ENCODE measurements at places on chromosomes 16 and 17.
A peak's percentile ranks its signal among the peaks of the same experiment; 100 is the strongest.

DNA sequence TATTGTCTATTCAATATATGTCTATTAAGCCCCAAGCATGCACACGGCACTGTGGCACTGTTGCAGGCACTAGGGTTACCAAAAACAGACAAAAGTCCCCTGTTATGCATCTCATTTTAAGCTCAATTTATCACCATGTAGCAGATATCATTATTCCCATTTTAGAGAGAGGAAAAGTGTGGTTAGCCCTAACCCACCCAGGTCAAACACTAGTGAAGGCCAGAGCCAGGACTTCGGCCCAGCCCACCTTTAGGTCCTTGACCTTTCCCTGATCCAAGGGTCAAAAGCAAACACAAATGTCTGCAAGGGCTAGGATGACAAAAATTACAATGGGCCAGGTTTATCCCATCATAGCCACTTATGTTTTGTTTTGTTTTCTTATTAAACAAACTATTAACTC lies 130.3 kb upstream of the NUDT7 start:
- DNase-seq: no peak

GRCh38 chr17:78805301-78805700 lies 23.2 kb upstream of the CYTH1 start:
- peak; percentile 76 for DNase-seq

DNA sequence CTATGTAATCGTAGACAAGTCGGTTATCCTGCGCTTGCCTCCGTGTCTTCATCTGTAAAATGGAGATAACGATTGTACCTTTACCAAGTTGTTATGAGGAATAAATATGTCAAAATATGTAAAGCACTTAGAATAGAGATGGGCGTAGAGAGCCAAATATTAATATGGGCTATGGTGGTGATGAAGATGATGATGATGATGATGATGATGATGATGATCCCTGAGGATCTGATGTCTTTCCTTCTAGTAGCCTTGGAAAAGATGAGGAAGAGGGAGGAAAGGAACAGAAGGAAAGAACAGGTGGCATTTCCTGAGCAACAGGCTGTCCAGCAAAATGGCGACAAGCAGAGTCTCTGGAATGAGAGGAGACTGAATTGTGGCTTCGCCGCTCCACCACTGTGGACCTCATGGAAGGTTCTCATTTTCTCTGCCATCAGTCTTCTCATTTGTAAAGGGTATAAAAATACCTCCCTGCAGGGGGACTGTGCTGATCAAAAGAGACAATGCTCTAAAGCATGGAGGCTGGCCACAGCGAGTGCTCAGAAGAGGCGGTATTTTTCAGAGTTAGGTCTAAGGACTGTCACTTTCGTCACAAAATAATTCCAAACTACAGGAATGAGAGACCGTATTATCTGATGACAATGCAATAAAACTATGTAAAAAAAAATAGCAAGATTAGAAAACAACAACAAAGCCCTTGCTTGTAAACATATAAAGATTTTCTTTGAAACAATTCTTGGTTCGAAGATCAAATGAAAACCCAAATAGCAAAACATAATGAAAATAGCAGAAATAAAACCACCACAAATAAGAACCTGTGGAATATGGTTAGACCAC lies 17.2 kb upstream of the RCVRN start:
- DNase-seq: no peak

- DNase-seq: no peak
Observed at GRCh38 chr17:49549691-49550678, 25.7 kb upstream of the NXPH3 start.

- DNase-seq: no peak
Observed at GRCh38 chr16:17691106-17691898, 220.5 kb upstream of the XYLT1 start.

GRCh38 chr17:81821603-81822311 lies 11.3 kb downstream of the MCRIP1 start:
- DNase-seq: no peak

DNA sequence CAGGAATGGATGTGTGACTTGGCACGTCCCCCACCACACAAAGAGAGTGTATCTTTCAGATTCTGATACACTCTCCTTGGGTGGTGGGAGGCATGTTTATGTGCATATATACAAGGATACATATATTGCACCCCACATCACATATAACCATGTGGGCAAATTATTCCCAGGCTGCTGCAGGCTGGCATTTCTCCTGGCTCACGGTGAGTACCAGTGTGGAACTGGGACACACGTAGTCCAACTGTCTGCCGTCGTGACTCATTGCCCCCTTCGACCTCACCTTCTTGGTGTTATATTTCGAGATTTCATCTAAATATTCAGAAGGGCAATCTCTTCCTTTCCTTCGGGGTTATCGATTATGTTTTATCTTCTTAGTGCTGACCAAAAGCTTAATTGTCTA lies 24.4 kb downstream of the ARHGAP44 start:
- DNase-seq: no peak

DNA sequence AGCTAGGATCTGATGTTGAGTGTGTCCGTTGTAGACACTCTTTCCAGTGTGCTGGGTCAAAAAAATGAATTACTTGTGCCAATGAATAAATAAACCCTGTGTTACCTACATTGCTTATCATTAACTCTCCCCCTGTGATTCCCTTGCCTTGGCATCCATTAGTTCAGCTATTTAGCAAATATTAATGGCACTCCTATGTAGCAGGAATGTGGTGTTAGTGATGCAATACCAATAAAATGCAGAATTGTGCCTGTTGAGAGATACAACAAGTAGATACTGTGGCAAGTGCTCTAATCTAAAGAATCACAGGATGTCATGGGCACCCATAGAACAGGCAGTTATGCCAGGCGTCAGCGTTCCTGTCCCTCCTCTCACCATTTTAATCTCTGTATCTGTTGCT lies 343.2 kb downstream of the PMP22 start:
- DNase-seq: no peak

DNA sequence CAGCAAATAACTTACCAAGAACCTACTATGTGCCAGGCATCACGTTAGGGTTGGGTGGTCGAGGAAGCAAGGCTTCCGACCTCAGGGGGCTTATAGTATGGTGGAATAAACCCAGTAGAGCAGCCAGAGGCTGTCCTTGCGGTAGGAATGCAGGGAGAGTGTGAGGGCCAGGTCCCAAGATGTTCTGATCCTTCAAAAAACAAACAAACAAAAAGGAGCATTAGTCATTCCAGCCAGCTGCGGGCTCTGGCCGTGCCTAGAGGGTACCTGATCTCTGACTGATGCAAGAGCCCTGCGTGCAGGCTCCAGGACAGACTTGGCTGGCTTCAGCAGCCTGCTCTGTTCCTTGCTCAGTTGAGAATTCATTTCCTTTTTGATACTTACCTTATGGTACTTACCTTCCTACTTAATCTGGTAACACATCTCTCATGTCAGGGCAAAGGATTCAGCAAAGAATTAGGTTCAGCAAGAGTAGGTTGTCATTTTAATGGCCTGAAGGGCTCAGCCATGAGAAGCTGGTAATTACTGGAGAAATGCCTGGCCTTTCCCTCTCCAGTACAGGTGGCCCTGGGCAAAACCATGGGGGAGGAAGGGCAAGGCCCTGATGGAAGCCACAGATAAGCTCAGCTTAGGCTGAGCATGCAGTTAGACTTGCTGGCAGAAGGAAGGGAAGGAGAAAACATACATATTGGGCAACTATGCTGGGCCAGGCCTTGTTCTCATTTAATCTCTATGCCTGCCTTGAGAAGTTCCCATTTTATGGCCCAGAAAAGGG lies 18.4 kb downstream of the CYB5D2 start:
- DNase-seq: no peak

GRCh38 chr17:35931794-35932425 lies 1.3 kb upstream of the RDM1 start:
- DNase-seq: no peak

GRCh38 chr16:81142864-81143263 lies 46.7 kb upstream of the GCSH start:
- DNase-seq: no peak

GRCh38 chr16:24188751-24189318 lies 67.3 kb upstream of the CACNG3 start:
- no peak for DNase-seq

GRCh38 chr16:49675413-49675812 lies 180.5 kb downstream of the ZNF423 start:
- no peak for DNase-seq

- no peak for DNase-seq
Observed at GRCh38 chr16:51523400-51523799, 372.3 kb upstream of the SALL1 start.

DNA sequence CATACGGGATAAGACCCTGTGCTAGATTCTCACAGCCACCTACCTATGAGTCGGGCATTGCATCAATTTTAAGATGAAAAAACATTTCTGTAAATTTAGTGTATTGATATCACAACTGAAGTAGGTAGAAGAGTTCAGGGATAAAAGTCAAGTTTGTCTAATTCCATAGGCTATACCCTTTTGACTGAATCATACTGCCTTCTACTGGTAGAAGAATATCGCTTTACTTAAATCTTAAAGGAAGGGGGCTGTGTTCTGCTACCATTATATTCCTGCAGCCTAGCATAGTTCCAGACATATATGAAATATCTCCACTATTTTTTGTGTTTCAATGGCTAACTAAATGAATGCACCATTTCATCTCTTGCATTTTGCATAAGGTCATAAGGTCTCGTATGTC lies 1128.6 kb downstream of the CDH8 start:
- DNase-seq: no peak

DNA sequence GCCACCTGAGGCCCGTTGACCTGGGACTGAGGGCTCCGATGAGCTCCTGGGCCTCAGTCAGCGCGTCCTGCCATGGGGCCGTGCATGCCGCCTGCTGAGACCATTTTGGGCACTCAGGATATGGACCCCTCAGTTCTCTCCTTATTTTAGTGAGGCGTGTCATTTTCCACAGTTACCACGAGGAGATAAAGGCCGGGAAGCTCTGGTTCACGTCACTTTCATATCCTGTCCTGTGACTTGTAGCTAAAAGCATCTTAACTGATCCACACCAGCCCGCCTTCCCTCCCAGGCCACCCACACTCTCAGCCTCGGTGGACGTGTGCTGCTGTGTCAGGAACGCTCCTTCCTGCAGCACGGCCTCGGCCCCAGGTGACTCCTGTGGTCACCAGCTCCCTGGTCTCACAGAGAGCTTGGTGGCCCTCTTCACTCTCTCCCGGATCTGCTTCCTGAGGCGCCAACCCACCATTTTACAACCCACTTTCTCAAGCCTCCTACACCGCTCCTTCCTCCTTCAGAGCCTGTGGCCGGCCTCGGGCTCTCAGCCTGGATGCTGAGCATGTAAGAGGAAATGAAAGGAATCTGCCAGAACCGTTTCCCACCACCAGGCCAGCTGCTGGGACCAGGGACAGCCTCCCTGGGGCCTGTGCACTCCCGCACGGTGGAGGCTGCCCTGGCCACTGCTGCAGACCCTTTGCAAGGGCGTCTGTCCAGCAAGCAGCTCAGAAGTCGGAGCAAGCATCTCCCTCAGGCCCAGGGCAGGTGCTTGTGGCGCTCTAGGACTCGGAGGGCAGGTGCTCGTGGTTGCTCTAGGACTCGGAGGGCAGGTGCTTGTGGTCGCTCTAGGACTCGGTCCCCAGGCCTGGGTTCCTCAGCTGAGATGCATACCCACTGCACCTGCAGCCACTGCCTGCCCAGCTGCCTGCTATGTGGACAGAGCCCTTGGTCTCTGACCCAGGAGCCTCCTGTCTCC lies 23.9 kb upstream of the FASN start:
- DNase-seq: no peak

DNA sequence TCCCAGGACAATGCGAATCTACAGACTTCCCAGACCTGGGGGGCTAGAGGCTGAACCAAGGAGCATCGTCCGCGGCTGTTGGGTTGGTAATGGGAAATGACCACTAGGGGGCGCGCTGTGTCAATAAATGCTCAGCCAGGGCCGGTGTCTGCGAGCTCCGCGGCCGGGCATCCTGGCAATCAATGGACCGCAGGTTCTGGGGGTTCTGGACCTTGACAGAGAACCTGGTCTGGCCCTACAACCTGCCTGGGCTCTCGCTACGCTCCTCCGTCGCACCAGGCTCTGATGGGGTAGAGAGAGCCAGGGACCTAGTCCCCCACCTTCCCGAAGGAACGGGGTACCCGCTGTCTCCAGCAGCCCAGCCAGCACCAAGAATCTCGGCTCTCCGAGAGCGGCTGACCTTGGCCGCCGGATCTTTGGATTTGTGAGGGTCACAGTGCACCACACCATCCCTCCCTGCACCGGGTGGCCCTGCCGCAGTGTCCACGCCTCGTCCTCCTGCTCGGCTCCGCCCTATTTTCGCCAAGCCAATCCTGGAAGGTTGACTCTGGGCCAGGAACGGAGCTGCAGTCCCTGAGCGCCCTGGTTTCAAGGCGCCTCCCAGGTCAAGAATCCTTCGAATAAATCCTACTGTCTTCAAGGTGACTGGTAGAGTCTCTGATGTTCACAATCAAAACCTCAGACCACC lies 20.4 kb upstream of the BEAN1 start:
- DNase-seq: peak; percentile 73

DNA sequence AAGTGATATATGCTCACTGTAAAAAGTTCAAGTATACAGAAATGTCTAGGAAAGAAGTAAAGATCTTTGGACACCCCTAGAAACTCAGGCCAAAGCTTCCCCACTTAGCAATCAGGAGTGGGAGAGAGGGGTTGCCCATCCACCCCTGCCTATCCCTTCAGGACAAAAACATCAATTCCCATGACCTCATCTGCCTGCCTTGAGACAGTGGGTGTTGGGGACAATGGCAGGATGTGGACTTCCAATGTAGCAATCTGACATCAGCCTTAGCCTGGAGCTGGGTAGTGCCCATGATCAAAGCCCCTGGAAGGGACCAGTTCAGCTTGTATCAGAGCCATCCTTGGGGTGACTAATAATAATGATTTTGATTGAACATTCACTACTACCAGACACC lies 18.1 kb downstream of the ITPRIPL2 start:
- DNase-seq: no peak

DNA sequence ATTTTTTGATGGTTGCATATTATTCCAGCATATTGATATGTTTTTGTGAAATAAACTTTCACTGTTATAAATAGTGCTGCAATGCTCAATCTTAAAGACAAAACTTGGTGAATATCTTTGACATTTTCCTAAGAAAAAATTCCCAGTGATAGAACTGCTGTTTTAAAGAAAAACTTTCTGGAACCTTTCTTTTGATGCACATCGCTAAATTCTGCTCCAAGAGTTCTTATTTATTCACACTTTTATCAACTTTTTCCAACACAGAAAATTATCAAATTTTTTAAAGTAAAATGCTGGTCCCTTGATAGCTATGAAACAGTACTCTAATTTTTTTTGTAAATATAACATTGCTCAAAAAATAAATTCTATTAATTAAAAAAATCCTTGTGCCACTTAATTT lies 196.6 kb downstream of the HS3ST3A1 start:
- no peak for DNase-seq

GRCh38 chr17:45338023-45338781 lies 21.4 kb upstream of the MAP3K14 start:
- no peak for DNase-seq

- peak; percentile 41 for DNase-seq
Observed at GRCh38 chr17:2222901-2223616, 80.5 kb downstream of the SMG6 start.

GRCh38 chr17:75877752-75878173 lies 618 bp downstream of the TRIM47 start:
- DNase-seq: peak; percentile 74

- DNase-seq: peak; percentile 10
Observed at GRCh38 chr16:46974352-46974751, 878 bp upstream of the DNAJA2 start.

GRCh38 chr17:79105937-79106336 lies 31.3 kb downstream of the ENGASE start:
- no peak for DNase-seq

All from T-helper 2 cell treated with Interferon-gamma antibody and Interleukin-4, amounts not matched to agents 5 μg/mL and 100 μg/mL, for 36 hours (primary cell).